Psoas muscle (tissue), 8 donors: ENCODE measurements at places on chromosomes 3 and 15.
A peak's percentile ranks its signal among the peaks of the same experiment; 100 is the strongest.

- DNase-seq: peak; percentile 73
Measured at GRCh38 chr15:77580996-77581682, 51.6 kb downstream of the LINGO1 start.

DNA sequence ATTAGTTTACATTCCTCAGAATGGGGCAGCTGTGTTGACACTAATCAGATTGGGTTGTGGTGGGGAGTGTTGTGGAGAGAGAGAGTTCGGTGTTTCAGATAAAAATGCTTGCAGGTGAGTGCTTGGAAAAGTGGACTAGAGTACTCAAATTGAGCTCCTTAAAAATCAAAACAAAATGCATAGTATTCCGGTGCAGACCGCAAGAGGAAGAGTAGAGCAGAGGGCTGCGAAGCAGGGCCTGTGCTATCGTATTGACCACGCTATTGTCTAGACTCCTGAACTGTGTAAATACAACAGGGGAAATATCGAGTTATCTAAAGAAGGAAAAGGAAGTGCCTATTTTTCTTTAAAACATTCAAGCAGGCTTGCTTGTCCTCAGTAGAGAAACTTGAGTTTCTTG, 159.5 kb downstream of the TP63 start:
- DNase-seq: no peak

DNA sequence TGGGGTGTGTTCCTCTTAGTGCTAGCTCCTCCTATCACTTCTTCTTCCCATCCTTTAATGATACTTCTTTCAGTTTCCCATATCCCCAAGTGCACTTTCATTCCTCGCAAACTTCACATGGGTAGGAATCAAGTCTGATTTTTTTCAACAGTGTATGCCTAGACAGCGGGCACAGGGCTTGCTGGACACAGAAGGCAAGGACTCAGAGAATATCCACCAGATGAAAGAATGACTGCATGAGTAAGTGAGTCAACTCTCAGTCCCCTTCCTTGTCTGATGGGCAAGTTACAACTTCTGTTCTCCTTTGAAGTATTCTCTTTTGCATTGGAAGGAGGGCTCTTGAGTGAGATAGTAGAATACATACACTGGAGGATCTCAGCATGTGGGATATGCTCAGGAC, 3.1 kb upstream of the SQOR start:
- no peak for DNase-seq

GRCh38 chr15:26702381-26702780, 70.5 kb downstream of the GABRB3 start:
- DNase-seq: no peak

- DNase-seq: no peak
Measured at GRCh38 chr15:24772266-24772665, 96.7 kb downstream of the NPAP1 start.

DNA sequence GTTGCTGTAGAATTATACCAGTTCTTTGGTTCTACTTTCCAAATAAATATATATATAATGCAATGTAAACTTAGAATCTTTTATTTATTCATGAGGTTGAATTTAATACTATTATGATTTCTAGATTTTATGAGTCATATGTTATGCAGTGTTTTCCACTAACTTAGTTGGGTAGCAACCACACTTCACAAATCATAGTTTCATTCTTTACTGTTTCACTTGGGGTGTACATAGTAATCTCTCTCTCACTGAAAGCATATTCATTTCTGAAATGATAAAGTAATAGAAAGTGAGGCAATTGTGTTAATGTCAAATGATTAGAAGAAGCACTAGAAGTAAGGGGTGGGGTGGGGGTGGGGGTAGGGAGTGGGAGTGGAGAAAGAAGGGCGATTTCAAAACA, 52.6 kb downstream of the IQCH start:
- no peak for DNase-seq

DNA sequence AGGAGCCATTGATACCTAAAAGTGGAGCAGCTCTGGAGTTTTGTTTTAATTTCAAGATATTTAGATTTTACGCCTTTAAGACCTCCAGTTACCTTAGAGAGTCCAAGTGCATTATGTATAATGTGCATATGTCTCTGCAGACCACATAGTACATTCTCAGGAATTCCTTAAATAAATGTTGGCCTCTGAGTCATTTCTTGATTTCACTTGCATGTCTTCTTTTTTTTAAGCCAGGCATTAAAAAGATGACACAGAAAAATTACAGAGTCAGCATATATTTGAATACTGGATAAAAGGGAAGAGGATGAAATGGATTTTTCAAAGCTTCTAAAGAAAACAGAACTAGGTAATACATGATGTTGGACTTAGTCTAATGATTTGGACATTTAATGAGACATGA, 125.2 kb downstream of the TMCO5A start:
- DNase-seq: no peak

DNA sequence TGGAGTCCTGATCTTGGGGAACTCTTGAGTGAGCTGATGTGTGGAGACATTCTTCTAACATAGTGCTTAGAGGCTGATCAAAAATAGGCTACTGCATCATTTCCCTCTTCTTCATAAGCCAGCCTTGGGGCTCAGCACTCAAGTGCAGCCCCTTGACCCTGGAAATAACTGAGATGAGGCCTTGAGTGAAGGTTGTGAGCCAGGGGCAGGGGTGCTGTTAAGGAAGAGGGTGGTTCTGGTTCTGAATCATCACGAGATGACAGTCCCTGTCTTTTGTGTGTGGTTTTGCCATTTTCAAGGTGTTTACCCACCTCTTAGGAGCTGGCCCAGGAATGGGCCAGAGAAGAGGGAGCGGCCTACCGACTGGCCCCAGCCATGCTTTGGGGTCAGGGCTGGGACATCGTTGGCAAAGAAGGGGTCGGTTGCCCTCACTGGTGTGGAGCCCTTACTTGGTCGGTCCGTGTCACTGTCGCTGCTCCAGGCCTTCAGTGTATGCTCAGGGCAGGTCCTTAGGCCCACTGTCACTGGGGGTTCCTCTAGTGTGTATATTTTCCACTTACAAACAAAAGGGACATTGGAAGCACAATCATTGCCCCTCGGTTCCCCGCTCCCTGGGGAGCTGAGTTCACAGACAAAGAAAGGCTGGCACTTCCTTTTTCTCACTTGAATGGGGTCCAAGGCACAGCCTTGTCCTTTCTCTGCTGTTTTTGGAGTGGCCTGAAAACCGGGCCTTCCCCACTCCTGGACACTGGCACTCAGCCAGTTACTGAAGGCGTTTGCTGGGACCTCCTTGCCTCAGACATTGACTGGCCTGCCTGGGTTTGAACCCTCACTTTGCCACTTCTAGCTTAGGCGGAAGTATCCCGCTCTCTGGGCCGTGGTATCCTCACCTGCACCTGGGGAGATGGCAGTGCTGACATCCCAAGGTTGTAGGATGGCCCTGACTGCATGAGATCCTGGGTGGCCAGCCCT, 46.6 kb downstream of the SLC6A6 start:
- DNase-seq: no peak

DNA sequence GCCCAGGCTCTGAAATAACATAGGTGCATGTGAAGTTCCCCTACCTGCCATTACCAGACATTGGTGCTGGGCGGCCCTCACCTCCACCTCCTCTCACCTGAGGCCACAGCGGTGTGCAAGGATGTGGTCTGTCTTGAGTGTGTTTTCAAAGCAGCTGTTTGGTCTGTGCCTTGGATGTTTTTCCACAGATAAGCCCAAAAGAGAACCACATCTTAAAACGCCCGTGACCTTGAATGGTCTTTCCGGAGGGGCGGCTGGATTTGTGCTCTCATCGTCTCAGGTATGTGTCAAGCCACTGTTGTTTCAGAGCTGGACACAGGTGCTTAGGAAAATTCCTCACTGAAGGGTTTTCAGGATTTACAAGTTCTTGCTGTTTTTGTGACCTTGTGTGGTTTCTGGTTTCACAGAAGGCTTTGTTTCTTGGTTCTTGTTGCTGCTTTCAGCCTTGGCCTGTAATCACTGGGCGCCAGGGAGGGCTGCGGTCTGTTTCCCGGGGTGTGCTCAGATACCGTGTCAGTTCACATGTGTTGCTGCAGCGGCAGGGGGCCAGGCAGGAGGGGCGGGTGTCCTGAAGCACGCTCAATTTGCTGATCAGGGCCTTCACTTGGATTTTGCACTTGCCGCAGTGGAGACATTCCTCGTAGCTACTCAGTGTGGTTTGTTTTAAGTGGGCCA, 128.4 kb downstream of the IGF1R start:
- DNase-seq: peak; percentile 70

DNA sequence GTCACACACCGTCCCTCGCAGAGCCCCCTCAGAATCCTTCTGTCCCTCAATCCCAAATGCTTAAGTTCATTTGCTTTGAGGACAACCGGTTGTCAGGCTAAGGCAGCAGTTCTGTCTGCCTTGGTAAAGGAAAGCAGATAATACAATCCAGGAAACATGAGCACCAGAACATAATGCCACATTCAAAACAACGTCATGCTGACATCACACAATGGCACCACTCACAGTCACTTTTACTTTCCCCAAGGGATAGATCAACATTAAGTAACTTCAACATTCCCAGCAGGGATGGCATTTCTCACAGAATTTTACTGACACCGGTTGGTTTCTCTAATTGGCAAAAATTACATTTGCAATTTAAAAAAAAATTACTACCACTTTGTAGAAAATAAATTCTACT, 74.6 kb upstream of the PSMD6 start:
- DNase-seq: no peak

GRCh38 chr15:84552896-84553295, 47.9 kb upstream of the ZSCAN2 start:
- DNase-seq: no peak

DNA sequence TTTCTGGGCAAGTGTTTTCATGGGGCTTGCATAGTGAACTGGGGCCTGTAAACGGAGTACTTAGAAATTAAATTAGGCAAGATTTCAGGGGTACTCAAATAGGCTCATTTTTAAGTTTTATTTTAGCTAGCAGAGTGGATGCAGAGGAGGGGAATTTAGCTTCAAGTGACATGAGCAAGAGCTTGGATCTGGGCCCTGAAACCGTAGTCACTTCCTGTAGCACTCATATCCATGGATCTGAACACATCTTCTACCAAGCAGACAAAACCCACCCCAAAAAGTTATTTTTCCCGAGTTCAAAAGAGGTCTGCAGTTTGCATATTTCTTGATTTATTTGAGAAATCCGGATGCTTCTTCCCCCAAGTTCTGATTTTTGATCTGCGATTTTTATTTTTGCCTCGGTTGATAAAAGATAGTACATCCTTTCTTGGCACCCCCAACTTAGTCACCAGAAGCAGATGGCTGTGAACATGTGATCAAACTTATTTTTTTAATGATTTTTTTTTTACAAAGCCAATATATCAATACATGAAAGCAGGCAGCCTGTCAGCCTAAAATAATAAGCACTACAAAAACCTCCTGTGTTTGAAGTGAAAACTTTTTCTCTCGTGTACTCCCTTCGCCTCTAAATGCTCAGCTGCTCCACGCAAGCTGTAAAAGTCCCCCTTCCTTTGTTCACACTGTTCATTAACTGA, 36.6 kb upstream of the STT3B start:
- DNase-seq: no peak
